ENCODE measurements at places on chromosomes 16 and 17.

DNA sequence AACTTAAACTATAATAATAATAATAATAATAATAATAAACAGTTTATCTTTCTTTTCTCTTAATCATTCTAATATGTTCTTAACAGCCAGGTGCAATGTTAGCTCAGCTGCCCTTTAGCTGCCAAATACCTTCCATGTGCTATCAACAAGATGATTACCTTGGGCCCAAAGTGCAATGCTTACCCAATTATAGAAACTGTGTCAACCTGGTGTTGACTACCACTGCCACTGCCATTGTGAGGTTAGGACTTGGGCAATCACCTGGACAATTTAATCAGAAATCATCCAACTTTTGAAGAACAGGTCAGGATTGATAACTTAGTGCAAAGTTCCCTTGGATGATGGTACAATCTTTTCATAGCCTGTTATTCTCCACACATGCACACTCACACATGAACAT lies 371.8 kb upstream of the SALL1 start:
- no peak for DNase-seq

- no peak for DNase-seq
Observed at GRCh38 chr17:63162406-63163157, 196.5 kb downstream of the TANC2 start.

DNA sequence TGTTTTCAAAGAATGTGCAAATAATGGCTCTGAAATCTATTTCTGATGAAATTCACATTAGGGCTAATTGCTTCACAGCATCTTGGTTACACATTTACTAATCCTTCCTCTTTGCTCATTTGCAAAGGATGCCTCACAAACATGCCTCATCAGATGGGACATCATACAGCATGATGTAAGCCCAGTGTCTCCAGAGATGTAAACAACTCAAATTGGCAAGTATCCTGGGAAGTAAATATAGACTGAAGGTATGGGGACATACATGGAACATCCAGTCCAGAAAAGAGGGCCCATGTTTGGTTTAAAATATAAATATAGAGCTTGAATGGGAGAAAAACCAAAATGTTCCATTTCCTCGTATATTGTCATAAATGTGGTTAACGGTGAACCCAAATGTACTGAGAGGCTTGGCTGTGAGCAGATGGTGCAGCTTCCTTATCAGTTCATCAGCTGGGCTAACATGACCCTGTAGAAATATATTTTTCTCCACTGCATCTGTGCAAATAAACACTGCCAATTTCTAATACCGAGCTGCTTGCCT lies 142.9 kb upstream of the NUDT7 start:
- no peak for DNase-seq

DNA sequence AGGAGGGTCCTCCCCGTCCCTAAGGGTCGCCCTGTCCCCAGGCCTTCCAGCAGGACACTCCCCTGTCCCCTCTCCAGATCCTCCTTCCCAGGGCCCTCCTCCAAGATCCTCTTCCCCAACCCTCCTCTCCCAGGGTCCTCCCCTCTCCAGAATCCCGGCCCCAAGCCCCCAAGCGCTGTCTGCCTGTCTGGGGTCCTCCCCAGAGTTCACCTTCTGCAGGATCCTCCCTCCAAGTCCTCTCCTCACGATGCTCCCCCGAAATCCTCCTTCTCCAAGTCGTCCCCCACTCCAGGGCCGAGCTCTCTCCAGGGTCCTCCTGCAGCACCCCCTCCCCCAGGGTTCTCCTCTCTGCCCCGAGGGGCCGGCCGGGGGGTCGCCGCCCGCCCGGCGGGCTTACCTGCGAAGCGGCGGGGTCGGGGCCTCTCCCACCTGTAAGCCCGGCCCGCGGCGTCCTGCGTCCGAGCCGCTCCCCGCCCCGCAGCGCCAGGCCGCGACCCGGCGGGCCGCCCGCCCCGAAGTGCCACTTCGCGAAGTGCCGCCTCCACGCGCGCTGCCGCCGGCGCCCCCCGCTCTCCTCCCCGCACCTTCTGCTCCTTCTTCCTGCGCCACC lies 678 bp upstream of the BAIAP2 start:
- DNase-seq = no peak

- DNase-seq = no peak
Observed at GRCh38 chr17:10073941-10074340, 124.5 kb downstream of the GAS7 start.

DNA sequence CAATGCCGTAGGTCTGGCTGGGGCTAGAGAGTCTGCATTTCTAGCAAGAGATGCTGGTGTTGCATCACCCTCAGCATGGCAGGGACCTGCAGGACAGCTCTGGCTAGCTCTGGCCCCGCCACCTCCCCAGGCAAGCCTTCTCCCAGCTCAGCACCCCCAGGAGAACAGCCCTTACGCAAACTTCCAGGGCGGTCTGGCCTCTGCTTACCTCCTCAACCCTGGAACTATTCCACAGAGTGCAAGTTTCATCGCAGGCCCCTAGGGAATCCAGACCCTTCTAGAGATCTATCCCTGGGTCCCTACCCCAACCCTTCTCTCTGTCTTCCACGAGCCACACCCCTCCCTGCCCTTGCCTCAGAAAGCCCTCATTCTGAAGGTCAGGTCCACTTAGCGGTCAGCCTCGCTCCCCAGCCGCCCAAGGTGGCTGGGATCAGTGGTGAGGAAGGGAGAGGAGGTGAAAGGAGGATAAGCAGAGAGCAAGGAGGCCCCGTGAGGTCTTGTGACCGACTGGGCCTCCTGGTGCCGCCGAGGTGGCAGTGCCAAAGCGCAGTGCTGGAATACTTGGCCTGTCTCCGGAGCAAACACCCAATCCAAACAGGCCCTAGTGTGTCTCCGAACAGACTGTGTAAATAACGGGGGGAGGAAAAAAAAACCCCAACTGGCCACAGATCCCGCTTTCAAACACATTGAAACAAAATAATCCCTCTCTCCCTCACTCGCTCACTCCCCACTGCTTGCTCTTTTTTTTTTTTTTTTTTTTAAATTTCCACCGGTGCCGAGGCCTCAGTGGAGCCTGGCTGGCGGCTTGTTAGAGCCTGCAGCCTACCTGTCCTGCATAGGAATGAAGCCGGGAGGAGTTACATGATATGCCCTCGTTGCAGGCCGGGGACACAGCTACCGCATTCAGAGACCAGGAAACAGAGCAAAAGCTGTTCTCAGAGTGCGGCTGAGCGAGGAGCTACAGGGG lies 380.9 kb downstream of the SOX9 start:
- no peak for DNase-seq

DNA sequence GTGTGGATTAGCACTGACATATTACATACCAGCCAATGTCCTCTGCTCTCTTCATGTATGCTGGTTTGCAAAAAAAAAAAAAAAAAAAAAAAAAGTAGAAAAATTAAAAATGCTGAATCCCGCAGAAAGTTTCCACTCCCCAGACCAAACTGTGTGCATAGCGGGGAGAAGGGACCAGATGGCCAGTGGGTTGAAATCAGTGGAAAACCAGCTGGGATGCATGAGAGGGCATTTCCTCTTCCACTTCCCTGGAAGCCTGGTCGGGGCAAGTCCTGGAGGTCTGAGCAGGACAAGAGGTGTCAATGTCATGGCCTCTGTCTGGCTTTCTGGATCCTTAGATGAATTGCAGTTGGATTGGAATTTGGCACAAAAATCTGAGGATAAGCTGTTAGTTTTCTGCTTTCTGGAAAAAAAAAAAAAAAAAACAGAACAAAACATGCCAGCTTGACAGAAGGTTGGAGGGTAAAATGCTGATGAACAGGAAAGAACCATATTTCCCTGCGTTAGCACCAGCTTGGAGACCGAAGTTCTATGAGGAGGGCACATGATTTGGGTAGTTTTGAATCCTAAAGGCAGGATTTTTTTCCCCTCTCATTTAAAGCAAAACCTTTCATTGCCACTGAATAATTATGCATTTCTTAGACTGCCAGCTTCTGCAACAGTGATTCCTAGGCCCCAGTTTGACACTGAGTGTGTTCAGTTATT lies 941.5 kb upstream of the EEF2KMT start:
- DNase-seq = no peak

DNA sequence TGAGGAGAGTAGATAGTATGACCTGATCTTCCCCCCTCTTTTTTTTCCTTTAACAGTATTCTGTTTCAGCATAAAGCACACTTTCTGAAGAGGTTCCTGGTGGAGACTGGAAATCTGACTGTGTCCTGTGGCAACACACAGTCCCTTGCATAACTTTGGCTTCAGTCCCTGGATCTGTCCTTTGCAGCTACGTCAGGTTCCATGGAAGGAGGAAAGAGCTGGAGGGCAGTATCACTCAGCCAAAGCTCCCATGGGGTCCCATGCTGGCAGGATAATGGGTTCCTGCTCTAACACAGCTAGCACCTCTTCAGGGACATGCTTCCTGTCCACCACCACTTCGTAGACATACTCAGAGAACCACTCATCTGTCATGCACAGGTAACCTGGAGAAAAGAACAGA lies 13.3 kb upstream of the SLC6A4 start:
- DNase-seq = no peak

- DNase-seq = no peak
Observed at GRCh38 chr16:23269248-23269953, 32.7 kb upstream of the SCNN1B start.

DNA sequence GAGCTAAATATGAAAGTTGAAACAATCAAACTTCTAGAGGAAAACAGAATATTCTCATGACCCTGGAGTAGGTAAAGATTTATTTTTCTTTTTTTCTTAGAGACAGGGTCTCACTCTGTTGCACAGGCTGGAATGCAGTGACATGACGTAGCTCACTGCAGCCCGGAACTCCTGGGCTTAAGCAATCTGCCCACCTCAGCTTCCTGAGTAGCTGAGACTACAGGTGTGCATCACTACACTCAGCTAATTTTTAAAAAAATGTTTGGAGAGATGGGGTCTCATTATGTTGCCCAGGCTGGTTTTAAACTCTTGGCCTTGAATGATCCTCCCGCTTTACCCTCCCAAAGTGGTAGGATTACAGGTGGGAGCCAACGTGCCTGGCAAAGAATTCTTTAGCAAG lies 15.5 kb downstream of the IKZF3 start:
- no peak for DNase-seq

- no peak for DNase-seq
Observed at GRCh38 chr17:41629316-41629715, 4.9 kb upstream of the KRT17 start.

- no peak for DNase-seq
Observed at GRCh38 chr17:48441231-48441711, 11.3 kb upstream of the SKAP1 start.

- no peak for DNase-seq
Observed at GRCh38 chr16:19424478-19424877, 6.8 kb downstream of the TMC5 start.

- no peak for DNase-seq
Observed at GRCh38 chr17:40369923-40370322, 5.4 kb upstream of the GJD3 start.

GRCh38 chr17:46771561-46772474 lies 46.7 kb downstream of the WNT3 start:
- peak; percentile 11 for DNase-seq

DNA sequence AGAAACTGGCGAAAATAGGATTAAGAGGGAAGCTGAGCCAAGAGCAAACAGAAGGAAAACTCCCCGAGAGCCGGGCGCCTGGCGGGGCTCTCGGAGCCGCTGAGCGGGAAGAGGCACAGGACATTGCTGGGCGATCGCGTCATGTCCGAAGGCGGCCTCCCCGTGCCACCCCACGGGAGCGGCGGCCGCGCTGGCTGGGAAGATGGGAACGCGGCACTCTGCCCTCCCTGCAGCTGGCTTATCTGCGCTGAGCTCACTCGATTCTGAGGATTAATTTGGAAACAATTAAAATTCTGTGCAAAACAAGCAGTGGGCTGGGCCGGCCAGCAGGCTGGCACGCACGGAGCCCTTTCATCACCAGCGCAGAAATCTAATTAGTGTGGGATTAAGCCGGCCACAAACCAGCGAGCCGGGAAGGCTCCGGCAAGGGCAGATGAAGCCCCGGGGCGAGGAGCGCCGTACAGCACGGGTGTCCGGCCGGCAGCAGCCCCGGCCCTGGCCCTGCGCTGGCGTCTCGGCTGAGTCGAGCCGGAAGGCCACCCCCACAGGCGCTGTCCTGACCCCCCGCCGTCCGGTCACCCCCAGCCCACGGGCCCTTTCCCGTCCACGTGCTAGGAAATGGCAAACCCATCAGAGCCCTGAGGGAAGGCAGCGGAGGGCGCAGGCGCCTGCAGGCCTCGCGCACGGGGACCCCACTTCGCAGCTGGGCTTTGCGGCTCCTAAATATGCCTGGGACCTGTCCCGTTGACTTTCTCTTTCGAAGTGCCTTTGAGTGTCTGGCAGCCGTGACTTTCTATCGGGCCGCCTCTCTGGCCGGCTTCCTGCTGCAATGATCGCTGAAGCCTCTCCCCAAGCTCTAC lies 37.9 kb downstream of the SOX8 start:
- no peak for DNase-seq

DNA sequence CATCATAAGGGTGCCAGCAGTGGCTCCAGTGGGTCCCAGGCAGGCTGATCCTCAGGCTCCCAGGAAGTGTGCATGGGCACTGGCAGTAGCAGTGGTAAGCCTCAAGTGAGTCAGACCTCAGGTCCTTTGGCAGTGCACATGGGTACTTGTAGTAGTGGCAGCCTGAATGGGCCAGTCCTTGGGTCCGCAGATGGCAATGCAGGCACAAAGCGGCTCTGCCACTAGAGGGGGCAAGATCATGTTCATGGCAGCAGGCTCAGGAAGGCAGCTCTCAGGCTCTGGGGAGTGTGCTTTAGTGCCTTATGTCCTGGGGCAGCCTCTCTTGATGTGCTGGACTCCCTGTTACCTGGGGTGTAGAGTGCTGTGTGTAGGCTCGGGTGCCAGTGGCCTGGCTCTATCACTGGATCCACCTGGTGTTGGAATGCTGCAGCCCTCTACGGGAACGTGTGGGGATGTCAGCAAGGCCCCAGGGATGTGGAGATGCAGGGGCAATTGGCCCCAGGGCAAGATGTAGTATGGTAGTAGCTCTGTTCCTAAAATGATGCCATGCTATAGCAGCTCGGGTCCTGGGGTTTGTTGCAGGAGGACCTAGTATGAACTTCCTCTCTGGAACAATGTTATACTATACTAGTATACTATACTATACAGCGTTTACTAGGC lies 11.0 kb downstream of the ACSM3 start:
- peak; percentile 51 for DNase-seq

DNA sequence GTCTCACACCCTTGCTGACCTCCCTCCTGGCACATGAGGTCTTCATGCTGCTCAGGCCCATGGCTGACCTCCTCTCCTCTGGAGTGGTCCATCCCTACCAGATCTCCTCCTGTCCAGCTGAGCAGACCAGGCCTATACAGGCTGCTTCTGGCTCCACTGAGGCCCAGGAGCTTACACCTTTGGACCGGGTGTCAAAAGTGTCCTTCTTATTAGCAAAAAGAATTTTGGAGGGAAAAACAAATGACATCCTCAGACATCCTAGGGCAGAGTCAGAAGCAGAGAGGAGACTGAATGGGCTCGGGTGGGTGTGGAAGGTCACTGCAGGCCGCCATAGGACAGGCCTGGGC lies 38.1 kb downstream of the WSB1 start:
- no peak for DNase-seq

GRCh38 chr16:69477546-69477945 lies 53.1 kb downstream of the CYB5B start:
- no peak for DNase-seq
